ENCODE measurements at places on chromosomes 3 and 15.

- no peak for DNase-seq
Measured at GRCh38 chr15:78449220-78449999, 11.4 kb downstream of the IREB2 start.

DNA sequence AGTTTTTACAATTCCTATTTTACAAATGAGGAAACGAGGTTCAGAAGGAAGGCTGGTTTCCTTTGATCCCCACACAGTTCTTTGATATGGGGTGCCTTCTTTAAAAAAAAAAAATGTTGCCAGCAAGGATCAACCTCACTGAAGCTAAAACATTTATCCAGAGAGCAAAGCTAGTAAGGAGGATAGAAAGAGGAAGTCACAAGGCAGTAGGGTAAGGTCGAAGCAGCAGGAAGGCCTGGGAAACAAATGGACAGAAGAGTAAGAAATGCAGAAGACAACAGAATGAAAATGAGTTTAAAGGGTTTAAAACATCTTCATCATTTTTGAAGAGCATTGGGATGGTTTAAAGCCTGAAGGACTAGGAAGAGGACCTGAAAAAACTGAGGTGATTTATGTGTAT is 30.6 kb upstream of the CP start:
- DNase-seq, result no peak

GRCh38 chr3:134464064-134464688 is 21.6 kb downstream of the ANAPC13 start:
- peak; percentile 91 for DNase-seq

DNA sequence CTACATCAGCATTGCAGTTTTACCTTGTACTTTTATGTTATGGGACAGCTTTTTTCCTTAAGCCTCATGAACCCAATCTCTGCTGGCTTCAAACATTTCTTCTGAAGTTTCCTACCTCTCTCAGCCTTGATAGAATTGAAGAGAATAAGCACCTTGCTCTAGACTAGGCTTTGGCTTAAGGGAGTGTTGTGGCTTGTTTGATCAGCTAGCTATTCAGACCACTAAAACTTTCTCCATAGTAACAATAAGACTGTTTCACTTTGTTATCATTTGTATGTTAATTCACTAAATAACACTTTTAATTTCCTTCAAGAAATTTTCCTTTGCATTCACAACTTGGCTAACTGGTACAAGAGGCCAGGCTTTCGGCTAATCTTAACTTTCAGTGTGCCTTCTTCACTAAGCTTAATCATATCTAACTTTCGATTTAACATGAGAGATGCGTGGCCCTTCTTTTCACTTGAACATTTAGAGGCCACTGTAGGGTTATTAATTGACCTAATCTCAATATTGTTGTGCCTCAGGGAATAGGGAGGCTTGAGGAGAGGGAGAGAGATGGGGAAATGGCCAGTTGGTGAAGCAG is 8.1 kb upstream of the TIGIT start:
- DNase-seq, result no peak

- DNase-seq, result no peak
Measured at GRCh38 chr3:61157414-61157813, 93.8 kb downstream of the FHIT start.

Measured in NCI-H446 (cell line).